ENCODE measurements at places on chromosomes 2 and 18.
A peak's percentile ranks its signal among the peaks of the same experiment; 100 is the strongest.

- DNase-seq, result no peak
Measured at GRCh38 chr2:236086971-236087465, 81.2 kb downstream of the GBX2 start.

- no peak for DNase-seq
Measured at GRCh38 chr2:17318013-17318412, 200.2 kb downstream of the RAD51AP2 start.

DNA sequence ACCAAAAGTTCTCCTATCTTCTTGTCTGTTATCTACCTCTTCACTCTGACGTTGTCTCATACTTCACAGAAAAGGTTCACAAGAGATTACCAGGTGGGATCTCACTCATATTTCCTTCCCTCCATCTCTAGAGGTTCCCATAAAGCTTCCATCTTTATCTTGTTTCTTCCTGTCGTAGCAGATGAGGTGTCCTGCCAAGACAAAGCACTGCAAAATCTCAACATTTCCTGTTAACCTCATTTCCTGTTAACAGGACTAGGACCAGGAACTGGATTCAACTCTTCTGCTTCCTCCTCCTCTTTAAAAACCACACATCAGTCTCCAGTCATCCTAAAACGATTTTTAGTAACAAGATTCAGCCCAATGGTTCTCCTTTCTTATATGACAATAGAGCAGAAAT, 512.8 kb upstream of the NRP2 start:
- no peak for DNase-seq

DNA sequence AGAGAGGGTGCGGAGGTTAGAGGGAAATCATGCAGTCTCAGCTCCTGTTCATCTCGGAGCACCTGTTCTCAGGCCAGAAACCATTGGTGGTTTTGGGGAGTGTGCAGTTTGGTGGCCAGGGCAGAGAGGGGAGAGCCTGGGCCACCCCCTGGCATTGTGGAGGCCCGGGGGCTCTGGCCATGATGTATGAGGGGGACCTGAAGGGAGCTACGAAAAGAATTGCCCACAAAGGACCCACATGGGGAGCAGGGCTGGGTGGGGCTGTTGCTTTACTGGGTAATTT, 87.7 kb downstream of the DGKD start:
- no peak for DNase-seq

DNA sequence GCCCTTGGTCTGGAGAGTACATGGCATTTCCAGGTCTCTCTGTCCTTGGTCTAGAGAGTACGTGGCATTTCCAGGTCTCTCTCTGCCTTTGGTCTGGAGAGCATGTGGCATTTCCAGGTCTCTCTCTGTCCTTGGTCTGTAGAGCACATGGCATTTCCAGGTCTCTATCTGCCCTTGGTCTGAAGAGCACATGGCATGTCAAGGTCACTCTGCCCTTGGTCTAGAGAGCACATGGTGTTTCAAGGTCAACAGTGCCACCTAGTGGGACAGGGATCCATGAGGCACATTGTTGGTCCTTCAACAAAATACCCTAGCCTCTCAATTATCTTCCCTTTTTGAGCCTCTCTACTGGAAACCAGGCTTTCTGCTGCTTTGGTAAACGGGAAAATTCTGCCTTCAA, 250.2 kb downstream of the OTX1 start:
- DNase-seq, result no peak

GRCh38 chr2:172998547-172999272, 76.9 kb upstream of the MAP3K20 start:
- DNase-seq, result no peak

GRCh38 chr2:127324635-127325034, 30.7 kb upstream of the ERCC3 start:
- peak; percentile 32 for DNase-seq

DNA sequence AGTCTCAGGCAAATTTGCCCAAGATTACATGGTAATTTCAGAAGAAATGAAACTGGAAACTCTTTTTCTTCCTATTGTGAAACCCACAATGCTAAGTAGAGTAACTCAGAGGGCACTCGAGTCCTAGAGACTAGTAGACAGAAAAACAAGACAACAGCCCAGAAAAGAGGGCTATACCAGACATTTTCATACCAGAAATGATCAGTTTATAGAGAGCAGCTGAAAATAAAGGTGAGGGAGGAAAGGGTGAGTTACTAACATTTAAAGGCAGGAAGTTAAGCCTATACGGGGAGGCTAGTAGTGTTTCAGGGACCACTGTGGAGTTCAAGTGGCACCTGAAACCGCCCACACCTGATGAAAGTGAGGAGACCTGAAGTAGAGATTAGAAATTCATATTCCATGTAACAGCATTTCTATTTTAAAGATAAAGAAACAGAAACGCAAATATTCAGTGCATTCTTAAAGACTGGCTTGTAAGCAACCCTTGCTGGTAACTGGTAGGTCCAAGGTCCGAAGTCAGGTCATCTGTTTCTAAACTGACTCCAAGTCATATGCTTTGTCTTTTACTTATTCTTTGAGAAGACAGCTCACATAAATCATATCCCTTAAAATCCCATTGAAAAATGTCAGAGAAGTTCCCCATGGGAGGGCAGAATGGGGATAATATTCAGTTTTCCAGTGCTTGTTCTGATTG, 145.1 kb upstream of the ITGB6 start:
- DNase-seq, result peak; percentile 37

DNA sequence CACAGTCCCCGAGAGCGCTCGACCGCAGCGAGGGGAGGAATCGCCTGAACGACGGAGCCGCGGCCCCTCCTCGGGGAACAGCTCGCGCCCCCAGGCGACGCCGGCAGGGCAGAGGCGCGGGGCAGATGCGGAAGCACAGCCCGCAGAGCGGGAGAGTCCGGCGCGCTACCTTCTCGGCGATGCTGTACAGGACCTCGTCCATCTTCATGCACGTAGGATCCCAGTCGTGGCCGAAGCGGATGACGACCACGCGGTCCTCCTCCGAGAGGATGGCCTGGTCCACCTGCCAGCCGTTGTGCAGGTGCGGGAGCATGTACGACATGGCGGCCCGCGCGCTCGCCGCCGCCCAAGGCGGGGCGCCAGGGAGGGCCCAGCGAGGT, 302 bp downstream of the TXNL4A start:
- peak; percentile 53 for DNase-seq

GRCh38 chr2:211957799-211958198, 580.8 kb downstream of the ERBB4 start:
- DNase-seq, result no peak

GRCh38 chr2:53631313-53632125, 136.1 kb upstream of the CHAC2 start:
- no peak for DNase-seq

DNA sequence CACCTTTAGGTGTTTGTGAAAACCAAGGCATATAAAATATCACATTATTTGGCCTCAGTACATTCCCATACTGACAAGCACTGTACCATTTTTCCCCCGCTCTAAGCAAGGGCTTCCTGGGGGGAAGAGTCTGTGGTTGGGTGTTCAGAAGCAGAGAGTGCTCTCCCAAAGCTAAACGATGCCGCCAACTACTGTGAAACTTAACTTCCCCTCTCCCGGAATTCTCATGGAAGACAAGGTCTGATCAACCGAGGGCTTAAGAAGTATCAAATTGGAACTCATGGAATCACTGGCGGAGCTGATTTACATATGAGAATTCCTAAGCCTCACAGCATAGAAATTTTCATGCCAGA, 433 bp upstream of the MFF start:
- no peak for DNase-seq

DNA sequence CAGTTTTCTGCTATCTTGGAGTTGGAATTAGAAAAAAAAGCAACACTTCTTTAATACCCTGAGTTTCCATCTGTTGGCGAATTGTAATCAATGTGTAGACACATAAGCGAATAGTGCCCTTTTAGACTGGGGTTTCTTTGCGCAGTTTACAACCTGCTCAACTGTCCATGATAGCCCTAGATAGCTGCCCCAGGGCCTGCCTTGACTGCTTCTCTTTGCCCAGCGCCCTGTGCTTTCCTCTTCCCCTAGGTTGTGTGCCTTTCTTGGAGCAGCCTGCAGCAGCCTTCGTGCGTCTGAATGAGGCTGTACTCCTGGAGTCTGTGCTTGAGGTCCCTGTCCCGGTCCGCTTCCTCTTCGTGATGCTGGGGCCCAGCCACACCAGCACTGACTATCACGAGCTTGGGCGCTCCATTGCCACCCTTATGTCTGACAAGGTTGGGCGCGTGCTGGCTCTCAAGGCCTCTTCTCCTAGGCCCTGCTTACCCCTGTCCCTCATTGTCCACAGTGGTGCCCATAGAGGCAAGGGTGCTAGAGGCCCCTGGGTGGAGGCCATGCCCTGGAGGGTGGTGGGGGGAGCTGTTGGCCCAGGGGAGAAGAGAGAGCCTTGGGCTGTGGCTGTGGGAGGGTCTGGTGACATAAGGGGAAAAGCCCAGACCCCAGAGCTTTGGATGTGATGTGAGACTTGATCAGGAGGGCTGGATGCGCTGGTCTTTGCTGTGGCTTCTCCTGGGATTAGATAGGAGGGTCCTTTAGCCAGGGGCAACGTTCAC, 6.9 kb downstream of the SLC4A3 start:
- DNase-seq, result no peak

DNA sequence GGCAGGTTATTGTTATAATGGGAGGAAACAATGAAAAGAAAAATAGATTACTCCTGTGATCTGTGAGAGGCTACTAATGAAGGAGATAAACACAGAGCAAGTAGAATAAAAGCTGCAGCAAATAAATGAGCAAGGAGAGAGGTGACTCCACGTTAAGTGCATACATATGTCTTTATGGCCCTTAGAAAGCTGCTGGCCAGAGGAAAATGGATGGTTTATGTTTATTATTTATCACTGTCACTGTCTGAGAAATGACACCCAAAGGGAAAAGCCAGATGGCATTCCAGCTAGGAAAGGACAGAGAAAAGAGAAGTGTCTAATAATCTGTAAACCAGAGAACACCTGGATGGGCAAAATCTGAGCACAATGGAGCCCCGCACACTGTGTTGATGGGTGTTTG, 122.9 kb upstream of the DDX18 start:
- no peak for DNase-seq

DNA sequence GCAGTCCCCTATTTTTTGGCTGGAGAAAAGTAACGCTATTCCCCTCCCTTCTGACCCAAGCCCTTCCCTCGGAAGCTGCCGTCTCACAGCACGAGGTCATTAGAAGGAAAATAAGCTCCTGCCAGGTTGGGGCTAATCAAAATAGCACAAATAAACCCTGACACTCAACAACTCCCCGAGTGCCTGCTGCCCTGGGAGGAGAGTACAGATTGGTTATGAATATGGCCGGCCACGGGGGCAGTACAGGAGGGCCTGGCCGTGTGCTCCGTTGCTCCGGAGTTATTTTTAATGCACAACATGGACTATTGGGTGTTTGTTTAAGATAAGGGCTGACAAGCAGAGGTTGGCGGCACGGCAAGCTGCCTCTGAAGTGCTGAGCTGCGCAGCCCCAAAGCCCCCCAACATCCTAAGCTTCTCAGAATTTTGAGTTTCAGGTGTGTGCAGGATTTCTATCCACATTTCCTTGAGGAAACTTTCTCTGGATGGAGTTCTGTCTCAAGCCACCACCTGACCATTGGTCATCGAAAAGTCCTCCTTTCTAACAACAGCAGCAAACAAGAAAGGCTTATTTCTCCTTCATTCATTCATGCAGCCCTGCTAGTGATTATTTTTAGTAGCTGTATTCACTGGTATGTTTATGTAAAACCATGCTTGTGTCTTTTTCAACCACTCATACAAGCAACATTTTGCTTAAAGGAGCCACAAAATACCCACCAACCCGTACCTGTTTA, 58.7 kb downstream of the PAX3 start:
- no peak for DNase-seq

DNA sequence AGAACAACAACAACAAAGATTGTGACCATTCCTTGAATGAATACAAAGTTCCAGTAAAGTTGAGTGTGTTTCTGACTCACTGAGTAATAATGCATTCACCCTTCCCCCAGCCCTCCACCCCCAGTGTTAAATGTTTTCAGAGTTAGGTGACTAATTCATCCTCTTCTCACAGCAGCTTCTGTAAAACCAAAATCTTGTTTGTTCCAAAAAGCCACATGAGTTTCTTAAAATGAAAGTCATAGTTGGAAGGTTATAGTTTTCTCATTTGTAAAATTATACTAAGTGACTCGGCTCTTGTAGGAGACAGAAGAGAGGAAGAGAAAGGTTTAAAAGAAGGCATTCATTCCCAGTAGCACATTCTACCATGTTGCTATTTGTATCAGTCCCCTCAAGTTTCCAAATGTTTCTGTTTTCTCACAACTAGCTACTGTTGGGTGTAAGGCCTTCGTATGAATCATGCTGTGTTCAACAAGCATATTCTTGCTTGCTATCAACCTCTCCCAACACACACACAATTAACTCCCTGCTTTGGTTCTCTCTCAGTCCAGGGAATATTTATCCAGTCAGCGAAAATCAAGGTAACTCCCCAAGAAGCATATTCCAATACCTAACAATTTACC, 75.3 kb downstream of the MBD2 start:
- peak; percentile 39 for DNase-seq

DNA sequence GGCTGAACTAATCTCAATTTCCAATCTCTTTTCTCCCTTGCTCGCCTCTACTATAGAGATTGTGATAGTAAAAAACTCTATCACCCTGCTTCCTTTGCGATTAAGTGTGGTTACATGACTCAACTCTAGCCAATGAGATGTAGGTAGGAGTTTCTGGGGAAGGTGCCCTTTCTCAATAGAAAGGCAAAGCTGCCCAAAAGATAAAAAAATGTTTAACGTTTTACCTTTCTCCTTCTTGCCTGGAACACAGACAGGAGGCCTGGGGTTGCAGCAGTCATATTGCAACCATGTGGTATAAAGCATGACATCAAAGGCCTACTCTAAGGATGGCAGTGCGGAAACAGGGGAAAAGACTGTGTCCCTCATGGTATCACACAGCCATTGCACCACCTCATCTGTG, 31.5 kb downstream of the TMEM37 start:
- DNase-seq, result no peak

GRCh38 chr2:141711627-141712026, 419.2 kb downstream of the LRP1B start:
- no peak for DNase-seq

DNA sequence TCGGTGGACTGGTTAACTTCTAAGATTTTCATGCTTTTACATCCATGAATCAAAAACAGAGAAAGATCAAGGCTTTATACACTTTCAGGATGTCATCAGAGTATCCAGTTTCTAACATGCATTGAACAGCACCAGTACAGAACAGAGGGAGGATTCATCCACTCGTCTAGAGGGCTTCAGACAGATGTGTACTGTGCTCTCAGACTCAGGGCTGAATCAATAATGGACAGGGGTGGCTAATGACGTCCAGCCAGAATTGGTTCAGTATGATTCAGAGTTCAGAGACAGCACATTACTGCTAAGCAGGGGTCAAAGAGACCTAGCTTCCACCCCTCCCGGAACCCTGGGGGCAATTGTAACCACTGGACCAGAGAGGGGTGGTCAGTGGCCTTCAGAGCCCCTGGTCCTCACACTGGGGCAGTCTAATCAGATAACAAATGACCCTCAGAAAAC, 37.3 kb downstream of the RNU4ATAC start:
- no peak for DNase-seq
